ENCODE measurements at places on chromosomes 1 and 21.
A peak's percentile ranks its signal among the peaks of the same experiment; 100 is the strongest.

- no peak for DNase-seq
Observed at GRCh38 chr1:160768295-160768657, 27.7 kb upstream of the LY9 start.

- DNase-seq = no peak
Observed at GRCh38 chr1:151584278-151584677, 27.6 kb upstream of the SNX27 start.

- DNase-seq = no peak
Observed at GRCh38 chr1:206883876-206884275, 13.4 kb upstream of the IL24 start.

- DNase-seq = no peak
Observed at GRCh38 chr1:94033849-94034248, 87.1 kb downstream of the ABCA4 start.

DNA sequence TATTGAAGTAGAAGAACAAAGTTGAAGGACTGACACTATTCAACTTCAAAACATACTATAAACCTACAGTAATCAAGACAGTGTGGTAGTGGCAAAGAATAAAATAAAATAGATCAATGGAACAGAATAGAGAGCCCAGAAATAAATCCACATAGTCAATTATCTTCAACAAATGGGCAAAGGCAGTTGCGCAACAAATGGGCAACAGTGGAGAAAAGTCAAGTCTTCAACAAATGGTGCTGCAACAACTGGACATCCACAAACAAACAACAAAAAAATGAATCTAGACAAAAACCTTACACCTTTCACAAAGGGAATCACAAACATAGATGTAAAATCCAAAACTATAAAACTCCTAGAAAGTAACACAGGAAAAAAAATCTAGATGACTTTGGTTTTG lies 38.4 kb downstream of the MIXL1 start:
- DNase-seq = no peak

DNA sequence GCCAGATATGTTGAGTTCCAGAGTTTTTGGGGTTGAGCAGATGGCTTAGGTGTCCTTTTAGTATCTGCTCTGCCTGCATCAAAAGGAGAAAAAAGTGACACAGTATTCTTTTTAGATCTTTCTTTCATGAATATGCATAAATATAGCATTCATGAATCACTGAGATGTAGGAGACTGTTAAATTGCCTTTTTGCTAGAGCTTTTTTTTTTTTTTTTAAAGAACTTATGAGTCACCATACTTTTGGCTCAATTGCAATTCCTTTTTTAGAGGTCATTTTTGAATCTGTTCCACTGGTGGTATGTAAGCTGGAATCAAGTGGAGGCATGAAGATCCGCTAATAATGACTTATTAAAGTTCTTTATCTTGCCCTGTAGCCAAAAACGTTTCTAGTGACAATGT lies 480.9 kb upstream of the ZRANB2 start:
- no peak for DNase-seq

DNA sequence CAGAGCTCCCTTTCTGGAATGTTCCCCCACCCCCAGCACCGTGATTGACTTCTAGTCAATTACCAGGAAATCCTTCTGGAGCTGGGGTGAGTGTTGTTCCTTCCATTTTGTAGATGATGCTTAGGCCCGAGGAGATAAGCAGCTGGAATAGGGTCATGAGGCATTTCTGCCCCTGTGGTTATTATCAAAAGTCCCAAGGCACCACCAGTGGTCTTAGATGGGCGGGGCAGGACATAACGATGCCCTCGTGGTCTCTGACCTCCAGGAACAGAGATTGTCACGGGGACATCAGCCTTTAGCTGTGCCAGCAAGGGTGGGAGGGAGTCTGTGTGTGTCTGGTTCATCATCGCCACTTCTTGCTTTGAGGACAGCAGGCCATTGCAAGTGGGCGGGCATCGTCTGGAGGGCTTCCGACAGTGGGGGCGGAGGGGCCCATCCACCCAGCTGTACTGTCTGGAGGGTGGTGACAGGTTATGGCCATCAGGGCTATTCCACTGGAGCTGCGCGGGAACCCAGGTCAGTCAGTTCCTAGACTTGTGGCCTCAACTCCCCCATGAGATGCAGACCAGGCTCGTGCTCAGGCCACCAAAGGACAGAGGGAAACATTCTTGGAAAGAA lies 22.6 kb downstream of the TNFRSF8 start:
- DNase-seq = no peak

DNA sequence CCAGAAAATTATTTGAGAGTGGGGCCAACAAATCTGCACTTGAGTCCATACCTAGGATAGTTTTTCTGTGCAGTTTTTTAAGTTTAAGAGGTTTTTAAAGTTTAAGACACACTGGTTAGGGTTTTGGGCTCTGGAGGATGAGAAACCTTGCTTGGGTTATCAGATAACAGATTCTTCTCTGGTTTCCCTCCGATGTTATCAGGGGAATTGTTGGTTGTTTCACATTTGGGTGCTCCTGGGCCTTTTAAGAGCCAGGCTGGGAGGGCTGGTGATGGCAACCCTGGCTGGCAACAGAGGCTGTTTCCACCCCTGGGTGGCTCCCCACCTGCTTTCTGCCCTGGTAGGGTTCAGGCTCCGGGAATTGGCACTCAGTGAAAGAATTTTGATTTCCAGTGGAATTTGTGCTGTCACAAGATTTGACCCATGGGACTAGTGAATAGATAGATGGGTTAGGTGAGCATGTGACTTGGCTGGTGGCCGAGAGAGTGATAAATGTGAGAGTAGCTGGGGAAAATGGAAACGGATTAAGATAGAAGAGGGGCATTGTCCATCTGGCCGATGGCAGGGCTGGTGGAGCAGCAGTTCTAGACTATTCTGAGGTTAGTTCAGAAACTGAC lies 14.8 kb downstream of the VANGL1 start:
- DNase-seq = no peak

DNA sequence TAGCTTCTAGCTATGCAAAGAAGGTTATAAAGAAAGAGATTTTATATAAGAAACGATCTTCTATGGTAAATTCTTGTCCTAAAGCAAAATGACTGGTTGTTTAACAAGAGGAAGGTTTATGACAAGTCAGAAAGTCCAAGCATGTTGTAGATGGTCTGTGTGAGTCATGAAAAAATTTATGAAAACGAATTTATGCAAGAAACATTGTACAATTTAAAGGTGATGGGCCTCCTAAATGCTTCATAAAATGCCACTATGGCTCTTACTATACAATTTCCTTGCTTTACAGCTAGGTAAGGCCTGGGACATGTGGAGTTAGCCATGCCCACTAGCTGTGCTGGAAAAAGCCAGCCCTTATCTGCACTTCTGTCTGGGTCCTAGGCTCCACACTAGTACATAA lies 125.4 kb downstream of the PTGER3 start:
- no peak for DNase-seq

DNA sequence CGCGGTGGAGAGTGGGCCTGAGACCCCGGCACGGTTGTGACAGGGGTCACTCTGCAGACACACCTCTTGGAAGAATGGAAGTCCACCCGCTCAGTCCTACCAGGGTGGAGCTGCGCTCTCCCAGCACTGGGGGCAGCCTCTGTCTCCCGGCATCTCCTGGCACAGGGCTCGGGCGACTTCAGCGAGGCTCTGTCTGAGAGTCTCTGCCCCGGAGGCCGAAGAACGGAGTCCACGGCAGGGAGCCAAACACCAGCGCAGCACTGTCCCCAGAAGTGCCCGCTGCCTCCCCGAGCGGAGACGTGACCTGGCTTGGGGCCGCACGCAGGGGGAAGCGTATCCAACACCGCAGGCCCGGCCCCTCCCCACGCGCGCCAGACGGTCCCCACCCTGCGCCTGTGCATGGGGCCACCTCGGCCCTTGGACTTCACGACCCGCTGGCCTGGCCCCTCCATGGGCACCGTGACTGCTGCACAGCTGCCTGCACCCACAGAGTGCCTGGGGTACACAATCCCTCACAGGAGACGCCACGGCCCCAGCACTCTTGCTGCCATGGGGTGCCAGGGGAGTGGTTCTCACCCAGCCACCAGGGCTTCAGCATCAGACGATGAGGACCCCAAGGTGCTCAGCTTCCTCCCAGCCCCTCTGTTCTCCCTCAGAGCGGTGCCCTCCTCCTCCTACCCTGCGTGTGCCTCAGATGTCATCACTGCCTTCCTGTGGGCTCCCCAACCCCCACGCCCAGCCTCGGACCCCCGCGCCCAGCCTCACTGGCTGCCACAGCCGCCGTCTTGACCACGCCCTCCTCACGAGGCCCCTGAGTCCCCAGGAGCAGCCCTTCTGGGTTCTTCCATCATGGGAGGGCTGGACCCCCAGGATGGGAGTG lies 14.9 kb upstream of the RNF223 start:
- peak; percentile 15 for DNase-seq

DNA sequence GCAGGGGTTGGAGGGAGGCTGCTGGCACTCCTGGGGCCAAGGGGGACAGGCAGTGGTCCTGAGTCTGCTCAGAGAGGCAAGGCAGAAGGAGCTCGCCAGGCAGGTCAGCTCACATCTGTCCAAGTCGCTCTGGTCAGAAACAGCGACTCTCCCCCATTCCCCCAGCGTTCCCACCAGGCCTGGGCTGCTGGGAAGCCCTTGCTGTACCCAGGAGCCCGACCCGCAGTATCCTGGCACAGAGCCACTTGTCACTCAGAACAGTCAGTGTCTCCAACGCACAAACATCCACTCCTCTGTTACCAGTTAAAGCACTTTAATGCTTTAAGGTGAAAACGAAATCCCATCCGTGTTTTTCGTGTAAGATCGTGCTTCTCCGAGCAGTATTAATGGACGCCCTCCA lies 16.6 kb upstream of the CCDC27 start:
- DNase-seq = no peak

- DNase-seq = no peak
Observed at GRCh38 chr1:198443365-198444233, 96.9 kb downstream of the ATP6V1G3 start.

DNA sequence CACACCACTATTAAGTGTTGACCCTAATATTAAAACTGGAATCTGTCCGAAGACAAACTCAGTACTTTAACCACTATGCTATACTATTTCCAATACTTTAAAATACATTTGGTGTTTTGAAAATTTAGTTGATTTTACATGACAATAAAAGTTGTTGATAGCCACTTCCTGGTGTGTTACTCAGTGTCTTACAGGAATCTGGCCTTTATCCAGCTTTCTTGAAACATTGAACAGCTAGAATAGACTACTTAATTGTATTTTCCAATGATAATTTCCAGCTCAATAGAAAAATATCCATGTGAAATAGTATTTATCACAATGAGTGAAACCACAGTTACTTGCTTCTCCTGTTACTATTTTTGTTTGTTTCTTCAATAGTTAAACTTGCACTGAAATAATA lies 369.6 kb upstream of the ADGRL4 start:
- DNase-seq = no peak

- DNase-seq = no peak
Observed at GRCh38 chr1:20840731-20841130, 53.6 kb upstream of the HP1BP3 start.

GRCh38 chr1:25523542-25523941 lies 19.9 kb upstream of the LDLRAP1 start:
- DNase-seq = no peak

- DNase-seq = no peak
Observed at GRCh38 chr1:244755673-244756072, 79.8 kb upstream of the COX20 start.

GRCh38 chr1:204079608-204079999 lies 6.7 kb downstream of the SOX13 start:
- DNase-seq = no peak

DNA sequence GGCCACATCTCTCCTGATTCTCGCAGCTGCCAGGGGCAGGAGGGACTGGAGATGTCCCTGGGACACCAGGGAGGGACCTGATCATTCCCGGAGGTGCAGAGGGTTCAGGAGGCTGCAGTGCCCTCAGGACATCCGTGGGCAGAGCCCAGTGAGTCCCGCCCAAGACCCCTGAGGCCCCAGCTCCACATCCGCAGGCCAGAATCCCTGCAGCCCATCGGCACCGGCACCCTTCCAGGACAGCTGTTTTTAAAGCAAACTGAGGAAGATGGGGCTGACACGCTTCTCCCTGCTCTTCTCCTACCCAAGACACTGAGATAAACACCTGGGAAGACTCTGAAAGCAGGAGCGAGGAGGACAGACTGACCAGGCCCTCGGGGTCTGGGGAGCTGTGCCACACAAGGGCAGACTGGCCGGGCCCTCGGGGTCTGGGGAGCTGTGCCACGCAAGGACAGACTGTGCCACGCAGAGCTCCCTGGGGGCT lies 25.5 kb downstream of the SLC19A1 start:
- DNase-seq = no peak

DNA sequence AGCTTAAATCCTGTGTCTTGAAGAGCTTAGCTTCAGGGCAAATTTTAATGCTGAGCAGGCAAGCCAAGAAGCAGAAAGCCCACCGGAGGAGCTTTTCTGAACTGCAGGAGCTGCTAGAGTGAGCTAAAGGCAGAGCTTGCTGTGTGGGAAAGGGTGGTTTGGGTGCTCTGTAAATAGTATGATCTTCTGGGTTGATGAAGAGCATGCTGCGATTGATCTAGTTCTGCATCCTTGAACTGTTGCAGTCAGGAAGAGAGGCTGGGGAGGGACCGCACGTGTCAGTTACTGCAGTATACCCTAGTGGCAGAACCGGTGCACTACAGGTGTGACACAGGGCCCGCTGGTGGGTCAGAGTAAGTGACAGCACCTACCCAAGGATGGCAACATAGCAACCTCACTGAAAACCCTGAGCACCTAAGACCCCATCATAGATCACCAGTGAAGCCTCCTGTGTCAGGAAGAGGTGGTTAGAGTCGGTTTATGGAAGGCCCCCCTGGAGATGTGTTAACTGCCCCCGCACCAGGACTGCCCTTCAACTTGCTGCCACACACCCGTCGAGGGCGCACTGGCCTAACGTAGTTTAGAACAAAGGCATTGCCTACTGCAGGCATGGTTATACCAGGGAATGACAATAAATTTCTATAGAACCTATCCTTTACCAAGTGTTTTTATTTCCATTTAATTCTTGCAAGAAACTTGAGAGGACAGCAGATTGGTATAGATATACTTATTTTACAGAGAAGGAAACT lies 146.0 kb upstream of the KIAA0040 start:
- DNase-seq = no peak

- no peak for DNase-seq
Observed at GRCh38 chr1:32946413-32946812, 18.2 kb downstream of the RNF19B start.
